ENCODE measurements at places on chromosomes 3 and 15.

DNA sequence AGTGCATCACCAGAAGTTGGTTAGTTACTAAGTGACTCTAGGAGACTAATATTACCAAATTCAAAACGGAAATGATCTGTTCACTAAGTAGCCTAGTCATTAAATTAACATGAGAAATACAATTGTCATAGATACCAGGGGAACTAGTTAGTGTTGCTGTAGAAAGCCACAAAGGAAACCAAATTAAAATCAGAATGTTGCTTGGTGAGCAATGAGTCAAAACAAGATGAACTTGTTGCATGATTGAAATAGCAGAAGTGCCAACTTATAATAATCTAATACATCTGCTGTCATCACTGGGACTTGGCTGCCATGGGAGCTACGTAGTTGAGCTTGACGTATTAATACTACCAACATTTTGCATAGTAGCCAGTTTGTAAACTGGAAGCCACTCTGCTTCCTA lies 458.1 kb downstream of the DIPK2A start:
- no peak for DNase-seq

DNA sequence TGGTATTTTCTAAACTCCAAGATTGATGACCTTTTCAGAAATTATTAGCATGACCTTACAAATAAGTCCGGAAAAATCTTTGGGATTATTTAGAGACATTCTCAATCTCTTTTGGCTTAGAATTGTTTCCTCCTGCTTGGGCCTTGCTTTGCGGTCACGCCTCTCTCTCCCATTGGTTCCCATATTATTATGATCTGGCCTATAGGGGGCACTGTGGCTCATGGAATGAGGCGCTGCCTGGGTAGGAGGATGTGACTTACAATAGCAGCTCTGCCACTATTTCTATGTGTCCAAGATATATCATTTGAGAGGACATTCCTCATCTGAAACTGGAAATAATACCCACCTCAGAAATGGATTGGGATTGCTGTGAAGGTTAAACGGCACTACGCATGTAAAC lies 464.9 kb downstream of the MFSD1 start:
- DNase-seq, result no peak

DNA sequence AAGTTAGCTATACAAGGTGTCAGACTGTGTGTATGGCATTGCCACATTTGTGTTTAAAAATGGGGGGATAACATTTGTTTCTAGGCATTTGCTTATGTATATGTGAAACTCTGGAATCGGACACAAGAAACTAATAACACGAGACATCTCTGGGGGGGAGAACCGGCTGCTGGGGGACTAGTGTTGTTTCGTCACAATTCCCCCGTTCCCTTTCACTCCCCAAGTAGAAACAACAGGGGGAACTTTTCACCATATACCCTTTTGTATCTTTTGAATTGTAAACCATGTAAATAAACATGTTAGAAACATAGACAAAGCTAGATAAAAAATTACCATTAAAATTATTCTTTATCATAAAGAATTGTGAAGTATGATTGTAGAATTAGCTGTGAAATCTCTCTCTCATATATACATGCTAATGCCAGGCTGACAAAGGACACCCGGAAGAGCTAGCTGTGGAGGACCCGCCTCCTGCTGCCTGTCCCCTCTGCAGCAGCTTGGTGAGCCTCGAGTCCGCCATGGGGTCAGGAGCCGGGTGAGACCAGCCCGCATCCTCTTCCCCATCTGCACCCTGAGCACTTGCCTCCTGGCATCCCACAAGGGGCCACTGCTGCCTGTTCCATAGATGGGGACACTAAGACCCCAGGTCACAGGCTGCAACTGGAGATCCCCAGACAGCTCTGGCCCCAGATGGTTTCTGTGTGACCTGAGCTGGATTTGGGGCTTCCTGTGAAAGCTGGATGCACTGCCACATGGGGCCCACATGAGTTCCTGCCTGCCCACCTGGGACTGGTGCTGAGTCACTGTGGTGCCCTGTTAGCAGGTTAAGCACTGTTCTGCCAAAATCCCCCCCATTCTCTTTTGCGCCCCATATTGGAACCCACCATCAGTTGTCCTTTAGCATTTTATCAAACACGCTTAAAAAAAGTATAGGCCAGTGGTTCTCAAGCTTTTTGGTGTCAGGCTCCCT lies 91.6 kb downstream of the IQSEC1 start:
- DNase-seq, result no peak

- no peak for DNase-seq
Observed at GRCh38 chr15:90000186-90001001, 730 bp upstream of the ZNF710 start.

- no peak for DNase-seq
Observed at GRCh38 chr3:13125092-13126015, 52.1 kb upstream of the IQSEC1 start.

DNA sequence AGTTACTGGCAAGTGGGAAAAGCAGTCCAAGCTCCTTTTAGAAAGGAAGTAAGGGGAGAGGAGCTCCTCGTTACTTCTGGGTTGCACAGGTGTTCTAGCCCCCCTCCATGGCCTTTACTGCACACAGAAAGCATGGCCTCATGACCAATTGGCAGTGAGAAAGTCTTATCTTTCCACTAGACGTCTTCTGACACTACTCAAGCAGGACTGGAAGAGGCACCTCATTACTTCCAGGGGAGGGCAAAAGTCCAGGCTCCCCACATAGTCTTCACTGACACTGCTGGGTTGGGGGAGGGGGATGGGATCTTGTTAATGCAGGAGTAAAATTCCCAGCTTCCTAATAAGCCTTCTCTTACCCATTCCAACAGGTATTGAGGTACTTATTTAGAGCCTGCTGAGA lies 27.6 kb upstream of the TM2D3 start:
- DNase-seq, result no peak

GRCh38 chr15:78206326-78207109 lies 27.8 kb downstream of the ACSBG1 start:
- no peak for DNase-seq

DNA sequence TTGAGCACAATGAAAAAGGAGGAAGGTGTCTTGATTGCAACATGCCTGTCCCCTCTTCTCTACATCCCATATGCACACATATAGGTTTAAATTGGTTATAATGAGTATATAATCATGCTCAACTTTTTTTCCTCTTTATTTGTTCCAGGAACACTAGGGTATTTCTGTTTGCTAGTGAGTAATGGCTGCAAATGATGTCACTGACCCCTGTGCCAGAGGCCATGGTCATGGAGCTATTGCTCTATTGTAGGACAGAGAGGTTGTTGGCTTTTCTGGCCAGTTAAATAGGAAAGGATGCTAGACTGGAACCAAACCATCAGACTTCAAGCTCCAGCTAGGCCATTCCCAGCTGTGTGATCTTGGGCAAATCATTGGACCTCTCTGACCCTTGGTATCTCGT lies 9.6 kb downstream of the ARHGEF3 start:
- no peak for DNase-seq

- no peak for DNase-seq
Observed at GRCh38 chr3:170725285-170725731, 139.4 kb upstream of the SLC7A14 start.

DNA sequence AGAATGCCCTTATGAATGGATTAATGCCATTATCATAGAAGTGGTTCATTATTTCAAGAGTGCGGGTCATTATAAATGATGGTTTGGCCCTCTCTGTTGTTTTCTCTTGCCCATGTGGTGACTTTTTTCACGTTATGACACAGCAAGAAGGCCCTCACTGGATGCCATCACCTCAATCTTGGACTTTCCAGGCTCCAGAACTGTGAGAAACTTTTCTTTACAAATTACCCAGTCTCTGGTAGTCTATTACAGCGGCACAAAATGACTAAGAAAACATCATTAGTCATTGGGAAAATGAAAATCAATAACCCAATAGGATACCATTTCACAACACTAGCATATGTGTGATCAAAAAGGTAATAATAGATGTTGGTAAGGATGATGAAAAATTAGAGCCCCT lies 119.0 kb upstream of the LPP start:
- no peak for DNase-seq

GRCh38 chr3:25478211-25478757 lies 50.2 kb downstream of the RARB start:
- DNase-seq, result no peak

- DNase-seq, result no peak
Observed at GRCh38 chr3:47318916-47319315, 36.2 kb downstream of the KLHL18 start.

DNA sequence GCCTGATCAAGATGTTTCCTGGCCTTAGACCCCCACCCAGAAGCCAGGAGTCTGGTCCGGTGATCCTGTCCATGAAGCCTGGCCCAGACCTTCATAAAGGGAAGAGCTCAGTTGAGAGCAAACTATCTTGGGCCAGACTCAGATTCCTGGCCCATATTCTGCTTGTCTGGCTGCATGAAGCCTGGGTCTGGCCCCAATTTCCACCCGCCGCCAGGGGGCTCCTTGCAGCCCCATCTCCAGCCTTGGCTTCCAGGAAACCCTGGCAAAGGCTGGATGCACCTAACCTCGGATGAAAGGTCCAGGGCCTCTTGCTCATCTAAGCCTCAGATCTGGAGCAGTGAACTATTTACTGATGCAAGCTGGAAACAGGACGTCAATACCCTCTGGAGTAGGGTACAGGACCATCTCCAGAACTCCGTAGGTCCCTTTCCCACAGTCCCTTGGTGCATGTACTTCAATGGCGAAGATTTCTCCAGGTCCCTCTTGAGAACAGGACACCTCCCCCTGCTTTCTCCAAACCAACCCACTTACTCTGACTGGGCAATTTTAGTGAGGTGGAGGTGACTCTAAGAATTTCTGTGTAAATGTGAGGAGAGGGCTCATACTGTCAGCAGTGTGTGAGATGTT lies 5.6 kb downstream of the FOXL2 start:
- DNase-seq, result no peak

DNA sequence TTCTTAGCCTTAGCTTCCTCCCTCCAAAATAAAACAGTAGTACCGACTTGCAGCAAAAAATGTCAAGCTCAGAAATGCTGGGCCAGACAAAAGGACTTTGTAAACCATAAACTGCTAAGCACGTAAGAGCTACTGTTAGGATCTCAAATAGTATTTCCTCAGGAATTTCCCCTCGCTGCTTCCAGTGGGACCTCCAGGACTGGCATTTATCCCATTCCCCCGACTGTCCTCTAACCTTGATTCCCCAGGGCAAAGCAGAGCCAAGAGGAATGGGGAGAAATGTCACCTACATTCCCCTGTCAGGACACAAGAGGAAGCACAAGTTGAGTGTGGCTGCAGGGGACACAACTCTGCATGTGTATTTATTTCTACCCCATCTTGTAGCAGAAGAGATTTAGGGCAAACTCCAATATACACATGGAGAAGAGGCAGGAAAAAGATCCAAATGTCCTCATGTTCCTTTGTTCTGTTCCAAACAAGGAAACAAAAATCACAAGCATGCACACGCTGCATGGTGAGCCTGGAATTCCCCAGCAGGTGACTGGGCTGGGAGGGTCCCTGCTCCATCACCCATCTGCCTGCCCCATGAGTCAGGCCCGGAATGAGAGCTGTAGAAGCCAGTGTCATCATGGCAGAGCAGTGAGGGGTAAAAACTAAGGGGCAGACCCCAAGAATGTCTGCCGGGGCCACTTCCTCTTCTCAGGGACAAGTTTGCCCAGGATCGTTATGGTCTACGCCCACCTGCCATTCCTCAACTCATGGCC lies 4.2 kb downstream of the STOML1 start:
- no peak for DNase-seq

GRCh38 chr3:78348664-78349063 lies 1308.8 kb downstream of the ROBO2 start:
- DNase-seq, result no peak

- DNase-seq, result no peak
Observed at GRCh38 chr3:4758249-4758860, 220.9 kb upstream of the BHLHE40 start.

DNA sequence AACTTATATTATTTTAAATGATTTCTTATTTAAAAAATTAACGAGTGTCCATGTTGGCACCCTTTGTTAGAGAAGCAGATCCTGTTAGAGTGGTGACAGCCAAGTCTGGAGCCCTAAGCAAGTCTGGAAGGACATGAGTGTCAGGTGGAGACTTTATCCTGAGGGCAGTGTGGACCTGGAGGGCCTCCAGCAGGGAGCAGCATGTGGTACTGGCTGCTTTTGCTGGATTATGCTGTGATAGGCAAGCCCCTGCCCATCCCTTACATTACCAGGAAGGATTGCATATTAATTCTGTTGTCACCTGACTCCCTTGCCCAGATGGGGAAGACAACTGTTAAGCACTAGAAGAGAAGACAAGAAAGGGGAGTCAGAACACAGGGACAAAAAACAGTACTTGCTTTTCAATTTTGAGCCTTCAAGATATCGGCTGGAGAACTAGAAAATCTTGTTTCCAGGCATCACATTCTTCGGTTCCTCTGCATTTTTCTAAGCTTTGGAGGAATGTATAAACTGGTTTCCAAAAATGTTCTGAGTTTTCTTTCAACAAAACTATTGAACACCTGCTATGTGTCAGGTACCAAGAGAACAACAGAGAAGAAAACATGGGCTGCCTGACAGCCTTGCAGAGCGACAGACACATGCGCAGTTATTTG lies 22.7 kb downstream of the ZNF860 start:
- DNase-seq, result no peak

DNA sequence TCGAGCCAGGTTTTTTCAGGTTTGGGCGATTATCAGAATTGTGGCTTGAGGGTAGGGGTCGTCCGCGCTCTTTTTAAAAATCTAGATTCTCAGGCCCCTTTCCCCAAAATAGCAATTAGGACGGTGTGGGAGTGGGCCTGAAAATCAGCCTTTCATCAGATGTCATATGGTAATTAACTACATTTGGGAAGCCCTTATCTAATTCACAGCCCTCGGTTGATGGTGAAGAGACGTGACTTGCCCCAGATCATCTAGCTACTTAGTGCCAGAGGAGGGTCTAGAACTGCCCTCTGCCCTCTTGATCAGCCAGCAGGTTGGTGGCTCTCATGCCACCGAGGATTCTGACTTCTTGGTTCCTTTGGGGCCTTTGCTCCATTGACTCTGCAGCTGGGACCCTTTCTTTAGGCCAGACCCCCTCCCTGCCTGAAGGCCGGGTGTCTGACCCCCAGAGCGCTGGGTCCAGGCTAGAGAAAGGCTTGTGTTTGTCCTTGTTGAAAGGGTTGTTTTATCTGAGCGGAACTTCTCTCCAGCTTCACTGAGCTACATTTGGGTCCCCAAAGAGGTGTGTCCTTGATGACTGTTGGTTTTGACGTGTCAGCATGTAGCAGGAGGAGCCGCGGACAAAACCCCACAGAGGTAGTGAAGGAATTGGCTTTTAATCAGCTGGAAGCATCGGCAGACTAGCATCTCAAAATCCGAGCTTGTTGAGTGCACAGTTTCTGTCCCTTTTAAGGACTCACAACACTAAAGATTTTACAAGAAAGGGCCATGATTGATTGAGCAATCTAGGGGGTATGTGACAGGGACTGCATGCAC lies 857 bp downstream of the AEN start:
- no peak for DNase-seq

GRCh38 chr3:41175365-41175764 lies 23.9 kb upstream of the CTNNB1 start:
- DNase-seq, result no peak

- DNase-seq, result no peak
Observed at GRCh38 chr3:135907422-135908165, 57.9 kb upstream of the PPP2R3A start.

DNA sequence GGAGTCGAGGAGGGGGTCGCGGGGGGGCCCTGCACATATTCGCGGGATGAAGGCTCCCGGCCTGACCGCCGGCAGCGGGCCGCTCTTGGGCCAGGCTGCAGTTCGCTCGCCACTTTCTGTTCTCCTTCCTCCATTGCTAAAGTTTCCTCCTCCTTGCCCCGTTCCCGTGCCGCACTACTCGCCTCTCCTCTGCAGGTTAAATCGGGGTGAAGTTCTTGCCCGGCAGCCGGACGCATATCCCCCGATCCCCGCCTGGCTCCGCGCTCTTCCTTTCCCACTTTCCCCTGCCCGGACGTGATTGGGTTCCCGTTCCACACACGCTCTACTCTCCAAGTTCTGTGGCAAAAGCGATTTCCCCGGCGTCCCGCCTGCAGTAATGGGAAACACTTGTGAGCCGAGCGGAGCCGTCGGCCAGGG lies 556 bp downstream of the CRYBG3 start:
- DNase-seq, result no peak
